ENCODE measurements at places on chromosomes 11 and 22. TPM values are rescaled to one million over a fixed set of nuclear protein-coding genes. Genes with fewer than 3 reads are reported as not detected.

Gene KLHL35
- total RNA-seq: 0.21 TPM

Gene CLMP
- total RNA-seq: 0.21 TPM

Gene CARNS1
- 0.19 TPM for total RNA-seq

Gene POU2AF1
- total RNA-seq: 165 TPM

Gene LIPT2
- total RNA-seq: 5.7 TPM

Gene CASP5
- total RNA-seq: not detected

Gene KCNJ11
- total RNA-seq: 0.11 TPM

Gene GALR3
- not detected for total RNA-seq

Gene TRIM51
- total RNA-seq: not detected

Gene VWA5A
- total RNA-seq: 0.77 TPM

- DNase-seq: no peak
Measured at GRCh38 chr11:45939836-45940235, 17.4 kb downstream of the LARGE2 start.

DNA sequence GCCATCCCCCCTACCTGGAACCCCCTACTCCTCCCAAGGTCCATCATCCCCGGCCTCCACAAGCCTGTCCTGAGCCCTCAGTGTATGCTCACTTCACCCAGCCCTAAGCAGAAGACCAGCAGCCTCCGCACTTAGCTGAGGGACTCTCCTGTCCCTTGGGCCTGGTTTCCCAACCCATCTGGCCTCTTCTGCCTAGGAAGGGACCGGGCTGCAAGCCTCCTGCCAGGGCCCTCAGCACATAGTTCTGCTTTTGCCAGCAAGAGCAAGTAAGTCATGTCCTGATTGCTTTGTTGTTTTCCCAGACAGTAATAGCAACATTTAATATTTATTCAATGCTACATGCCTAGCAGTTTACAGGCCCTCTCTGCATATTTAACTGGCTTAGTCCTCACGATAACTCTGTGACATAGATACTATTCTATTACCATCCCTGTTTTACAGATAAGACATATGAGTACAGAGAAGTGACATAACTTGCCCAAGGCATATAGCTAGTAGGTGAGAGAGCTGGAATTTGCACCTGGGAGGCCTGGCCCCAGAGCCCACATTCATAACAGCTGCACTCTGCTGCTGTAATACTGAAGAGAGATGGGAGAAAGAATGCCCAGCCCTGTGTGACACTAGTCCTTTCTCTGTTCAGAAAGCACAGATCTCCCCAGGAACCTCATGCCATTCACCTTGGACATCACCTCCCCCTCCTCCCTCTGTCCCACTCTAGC is 139.2 kb downstream of the PARVA start:
- DNase-seq: no peak

GRCh38 chr11:72719144-72719543 is 33.1 kb downstream of the ARAP1 start:
- DNase-seq: no peak

- DNase-seq: no peak
Measured at GRCh38 chr11:85347291-85347690, 279.9 kb downstream of the DLG2 start.

DNA sequence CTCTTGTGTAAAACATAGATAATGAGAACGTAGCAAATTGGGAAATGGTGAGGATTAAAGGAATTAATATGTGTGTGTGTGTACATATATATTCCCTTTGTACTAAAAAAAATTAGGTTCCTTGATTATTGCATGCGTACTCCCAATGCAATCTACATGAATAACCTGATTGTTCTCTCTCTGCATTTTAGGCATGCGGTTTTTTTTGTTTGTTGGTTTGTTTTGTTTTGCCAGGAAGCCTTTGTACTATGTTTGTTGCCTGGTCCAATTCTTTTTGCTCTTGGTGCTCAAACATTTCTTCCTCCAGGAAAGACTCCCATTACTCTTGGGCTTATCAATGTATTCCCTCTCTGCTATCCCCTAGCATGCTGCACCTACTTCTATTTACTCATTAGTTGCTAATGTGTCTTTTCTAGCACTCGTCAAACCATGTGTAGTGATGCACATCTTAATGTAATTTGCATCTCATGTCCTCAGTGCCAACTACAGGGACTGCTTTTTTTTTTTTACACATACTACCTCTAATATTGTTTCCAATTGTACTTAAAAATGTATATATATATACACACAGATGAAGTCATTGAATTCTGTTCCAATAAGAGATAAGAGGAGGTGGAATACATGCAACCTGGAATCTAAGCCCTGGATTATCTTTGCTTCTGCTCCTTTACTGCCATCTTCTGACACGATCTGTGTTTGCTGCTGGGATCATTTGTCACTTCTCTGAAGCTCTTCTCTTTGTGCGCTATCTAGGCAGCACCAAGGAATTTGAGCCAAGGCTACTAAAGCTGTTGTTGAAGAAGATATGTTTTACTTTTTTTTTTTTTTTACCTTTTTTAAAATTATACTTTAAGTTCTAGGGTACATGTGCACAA is 197.2 kb upstream of the ANO3 start:
- no peak for DNase-seq

DNA sequence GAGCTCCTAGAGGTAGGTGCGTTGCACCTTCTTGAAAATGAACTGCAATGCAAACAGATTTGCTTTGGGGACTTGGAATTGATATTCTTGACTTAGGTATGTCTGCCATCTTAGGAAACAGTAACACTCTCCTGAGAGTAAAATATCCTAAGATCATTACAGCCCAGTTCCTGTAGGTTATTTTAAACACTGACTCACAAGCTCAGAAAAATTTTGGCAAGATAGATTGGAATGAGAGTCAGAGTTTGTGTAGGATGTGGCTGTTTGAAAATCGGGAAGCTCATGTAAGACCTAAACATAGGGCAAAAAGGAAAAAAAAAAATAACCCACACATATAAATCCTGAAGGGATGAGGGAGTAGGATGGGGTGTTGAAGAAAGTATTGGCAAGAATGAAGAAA is 377.0 kb upstream of the LRRC4C start:
- DNase-seq: no peak

- DNase-seq: no peak
Measured at GRCh38 chr11:66365166-66365565, 6.4 kb downstream of the SLC29A2 start.

GRCh38 chr11:101881586-101881985 is 33.2 kb upstream of the CEP126 start:
- DNase-seq: no peak

DNA sequence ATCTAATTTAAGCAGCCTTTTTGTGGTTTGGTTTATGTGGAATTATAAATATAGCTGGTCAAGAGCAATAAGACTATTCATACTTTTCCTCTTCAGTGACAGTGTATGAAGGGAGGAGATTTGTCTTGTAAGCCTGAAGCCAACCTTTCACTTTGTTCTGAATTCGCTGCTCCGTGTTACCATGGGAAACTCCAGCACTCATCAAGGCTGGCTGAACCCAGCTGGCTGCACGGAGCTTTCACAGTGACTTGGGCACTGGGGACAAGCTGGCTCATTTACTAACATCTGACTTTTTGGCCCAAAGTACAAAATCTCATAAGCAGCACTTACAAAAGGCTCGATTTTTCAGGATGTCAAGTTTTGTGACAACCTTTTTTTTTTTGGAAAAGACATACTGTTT is 120.4 kb upstream of the GRIA4 start:
- no peak for DNase-seq

- DNase-seq: no peak
Measured at GRCh38 chr11:31558001-31558400, 48.4 kb downstream of the ELP4 start.

DNA sequence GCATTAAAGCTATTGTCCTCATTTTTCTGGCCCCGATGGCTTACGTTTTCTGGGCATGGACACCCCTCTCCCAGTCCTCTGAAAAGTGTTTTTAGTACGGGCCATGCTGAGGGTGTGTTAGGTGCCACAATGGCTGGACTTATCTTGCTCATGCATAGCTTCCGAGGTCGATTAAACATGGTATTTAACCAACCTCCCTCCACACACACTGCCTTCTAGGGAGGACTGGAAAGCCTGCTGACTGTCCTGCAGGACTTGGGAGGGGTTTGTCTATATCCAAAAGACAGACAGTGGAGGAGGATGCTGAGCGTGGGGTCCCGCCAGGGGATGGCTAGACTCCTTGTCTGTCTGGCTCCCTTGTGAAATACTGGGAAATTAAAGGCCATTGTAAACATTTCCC is 95.3 kb downstream of the FBXO7 start:
- DNase-seq: no peak

GRCh38 chr11:30174265-30175020 is 56.4 kb upstream of the FSHB start:
- DNase-seq: no peak

DNA sequence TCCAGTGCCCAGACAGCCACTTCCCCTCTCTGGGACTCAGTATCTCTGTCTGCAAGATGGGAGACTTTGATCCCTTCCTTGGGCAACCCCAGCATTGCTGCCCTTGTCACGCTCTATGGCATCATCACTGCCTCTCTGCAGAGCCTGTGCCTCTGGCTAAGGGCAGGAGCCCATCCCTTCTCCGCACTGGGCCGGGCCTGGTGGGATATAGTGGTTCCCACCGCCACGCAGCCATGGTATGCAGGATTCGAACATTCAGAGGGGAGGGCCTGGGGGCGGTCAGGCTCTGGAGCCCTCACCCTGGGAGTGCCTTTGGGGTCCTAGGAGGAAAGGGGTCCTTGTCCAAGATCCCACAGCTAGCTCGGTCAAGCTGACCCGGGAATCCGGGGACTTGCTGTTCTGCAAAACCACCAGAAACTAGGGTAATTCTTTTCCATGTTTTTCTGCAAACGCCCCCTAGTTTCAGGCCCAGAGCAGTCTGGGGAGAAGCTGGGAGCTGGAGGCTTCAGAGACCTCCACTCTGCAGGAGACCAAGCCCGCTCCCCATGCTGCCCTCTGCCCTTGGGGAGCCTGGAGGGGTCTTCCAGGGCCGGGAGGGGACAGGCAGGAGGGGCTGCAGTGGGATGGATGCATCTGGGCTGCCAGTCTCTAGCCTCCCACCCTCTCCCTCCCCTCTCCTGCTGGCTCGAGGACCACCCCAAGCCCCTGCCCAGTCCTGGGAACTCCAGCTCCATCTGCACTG is 24.4 kb upstream of the CBX7 start:
- no peak for DNase-seq

GRCh38 chr22:38865201-38866023 is 6.6 kb downstream of the CBX6 start:
- no peak for DNase-seq

DNA sequence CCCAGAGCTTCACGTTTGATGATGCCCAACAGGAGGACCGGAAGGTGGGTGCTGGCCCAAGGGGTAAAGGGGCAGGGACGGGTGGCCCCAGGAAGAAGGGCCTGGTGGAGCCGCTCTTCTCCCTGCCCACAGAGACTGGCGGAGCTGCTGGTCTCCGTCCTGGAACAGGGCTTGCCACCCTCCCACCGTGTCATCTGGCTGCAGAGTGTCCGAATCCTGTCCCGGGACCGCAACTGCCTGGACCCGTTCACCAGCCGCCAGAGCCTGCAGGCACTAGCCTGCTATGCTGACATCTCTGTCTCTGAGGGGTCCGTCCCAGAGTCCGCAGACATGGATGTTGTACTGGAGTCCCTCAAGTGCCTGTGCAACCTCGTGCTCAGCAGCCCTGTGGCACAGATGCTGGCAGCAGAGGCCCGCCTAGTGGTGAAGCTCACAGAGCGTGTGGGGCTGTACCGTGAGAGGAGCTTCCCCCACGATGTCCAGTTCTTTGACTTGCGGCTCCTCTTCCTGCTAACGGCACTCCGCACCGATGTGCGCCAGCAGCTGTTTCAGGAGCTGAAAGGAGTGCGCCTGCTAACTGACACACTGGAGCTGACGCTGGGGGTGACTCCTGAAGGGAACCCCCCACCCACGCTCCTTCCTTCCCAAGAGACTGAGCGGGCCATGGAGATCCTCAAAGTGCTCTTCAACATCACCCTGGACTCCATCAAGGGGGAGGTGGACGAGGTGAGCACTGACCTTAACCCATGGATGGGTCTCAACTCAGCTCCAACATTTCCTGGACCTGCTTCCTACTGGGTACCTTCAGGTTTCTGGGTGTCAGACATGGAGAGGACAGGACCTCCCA is 2.0 kb downstream of the RIC8A start:
- no peak for DNase-seq

- DNase-seq: no peak
Measured at GRCh38 chr22:27772081-27772983, 29.2 kb downstream of the MN1 start.

DNA sequence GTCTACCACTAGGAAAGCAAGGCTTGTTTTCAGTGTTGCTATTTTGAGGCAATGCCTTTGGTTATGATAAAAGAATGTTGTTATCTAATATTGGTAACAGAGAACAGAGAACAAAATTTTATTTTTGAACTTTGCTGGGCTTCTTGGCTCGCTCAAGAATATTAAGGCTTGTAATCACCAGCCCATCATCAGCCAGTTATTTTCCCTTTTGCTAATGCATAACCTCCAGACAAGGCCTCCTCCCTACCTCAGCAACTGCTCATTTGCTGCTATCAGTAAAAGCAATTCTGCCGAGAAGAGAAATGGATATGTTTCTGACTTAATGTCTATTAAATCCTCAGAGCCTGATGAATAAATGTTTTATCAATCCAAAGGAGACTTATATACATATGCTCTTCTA is 8.9 kb downstream of the MTMR2 start:
- DNase-seq: no peak

DNA sequence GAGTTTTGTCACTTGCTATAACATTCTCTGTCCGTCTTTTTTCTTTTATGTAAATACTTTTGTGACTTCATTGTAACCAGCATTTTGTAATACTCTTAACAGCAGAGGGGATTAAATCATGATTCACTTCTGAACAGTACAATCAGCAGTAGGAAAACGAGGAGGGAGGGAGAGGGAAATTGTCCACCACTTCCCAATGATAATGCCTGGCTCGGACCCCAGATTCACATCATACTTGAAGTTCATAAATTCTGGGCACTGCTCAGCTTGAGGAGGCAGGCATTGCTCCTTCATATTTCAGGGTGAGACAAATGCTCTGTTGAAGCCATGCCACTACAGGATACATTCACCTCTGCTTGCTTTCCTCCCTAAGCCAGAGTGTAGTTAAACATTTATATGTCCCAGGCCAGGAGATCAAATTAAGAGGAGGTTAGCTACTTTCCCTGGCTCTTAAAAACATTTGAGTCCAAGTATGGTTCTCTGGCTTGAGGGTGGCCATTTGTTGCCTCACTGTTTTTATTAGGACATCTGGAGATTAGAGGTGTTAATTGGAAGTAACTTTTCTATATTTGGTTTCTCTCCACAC is 129.0 kb upstream of the LDLRAD3 start:
- no peak for DNase-seq

Data from GM12878 (cell line).